Effector CD8-positive, alpha-beta T cell (primary cell): ENCODE measurements at places on chromosomes 7 and 10.

GRCh38 chr10:15236340-15236739, 67.8 kb upstream of the NMT2 start:
- DNase-seq, result no peak

DNA sequence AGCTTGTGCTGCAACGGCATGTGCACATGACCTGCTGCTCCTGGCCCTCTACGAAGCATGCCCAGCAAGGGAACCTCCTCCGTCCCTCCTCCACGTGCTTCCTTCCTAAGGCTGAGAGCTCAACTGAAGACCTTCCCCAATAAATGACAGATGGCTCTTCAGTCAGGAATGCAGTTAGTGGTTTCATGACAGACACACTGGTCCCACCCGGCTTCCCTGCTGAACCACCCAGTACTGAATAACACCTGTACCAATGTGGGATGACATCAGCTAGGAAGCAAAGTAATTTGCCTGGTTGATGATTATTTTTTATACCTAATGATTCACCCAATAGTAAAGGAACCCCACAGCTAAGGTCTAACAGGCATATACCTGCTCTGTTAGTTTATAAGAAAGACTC, 69.1 kb downstream of the SCRN1 start:
- DNase-seq, result no peak

DNA sequence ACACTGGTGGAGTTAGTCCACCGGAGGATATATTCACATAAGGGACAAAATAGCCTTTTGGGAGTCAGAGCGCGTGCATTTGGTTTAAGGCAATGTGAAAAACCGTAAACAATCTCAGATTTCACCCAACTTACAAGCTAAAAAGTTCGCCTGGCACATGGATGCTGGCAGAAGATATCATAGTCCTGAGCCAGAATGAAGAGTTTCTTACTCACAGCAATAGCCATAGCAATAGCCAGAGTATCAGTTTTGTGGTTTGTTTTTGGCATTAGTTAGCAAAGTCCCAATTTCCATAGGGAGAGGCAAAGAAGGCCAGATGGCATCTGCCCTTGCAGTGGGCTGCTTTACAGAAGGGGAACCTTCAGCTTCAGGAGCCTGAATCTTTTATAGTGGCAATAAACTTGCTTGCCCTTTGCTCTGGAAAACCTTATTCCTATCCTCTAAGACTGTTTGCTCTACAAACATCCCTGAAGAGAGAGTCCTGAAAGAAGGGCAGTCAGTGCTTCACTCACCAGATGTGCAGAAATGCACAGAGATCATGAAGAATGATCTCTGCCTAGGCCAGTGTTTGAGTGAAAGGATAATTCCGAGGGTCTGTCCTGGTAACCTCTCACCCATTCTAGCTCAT, 28.7 kb upstream of the RSBN1L start:
- no peak for DNase-seq

- DNase-seq, result no peak
Observed at GRCh38 chr10:131021246-131021895, 290.1 kb downstream of the TCERG1L start.

GRCh38 chr10:118522791-118523498, 72.5 kb downstream of the PRLHR start:
- DNase-seq, result no peak

GRCh38 chr7:135673360-135673706, 11.0 kb downstream of the STMP1 start:
- DNase-seq, result no peak

DNA sequence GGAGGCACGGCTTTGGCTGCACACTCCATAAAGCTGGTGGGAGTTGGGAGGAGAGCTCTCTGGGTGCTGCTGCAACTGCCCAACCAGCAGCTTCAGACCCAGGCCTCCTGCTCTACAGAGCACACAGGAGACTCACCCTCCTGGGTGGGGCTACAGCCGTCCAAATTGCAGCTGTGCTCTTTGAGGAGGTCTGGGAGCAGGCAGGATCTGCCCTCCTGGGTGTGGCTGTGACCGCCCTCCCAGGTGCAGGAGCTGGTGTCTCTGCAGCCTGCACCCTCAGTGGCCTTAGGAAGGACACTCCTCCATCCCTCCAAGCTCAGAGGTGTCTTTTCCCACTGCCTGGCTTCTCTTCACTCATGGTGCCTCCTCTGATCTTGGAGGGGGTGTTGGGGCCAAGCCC, 20.0 kb upstream of the PRF1 start:
- no peak for DNase-seq

DNA sequence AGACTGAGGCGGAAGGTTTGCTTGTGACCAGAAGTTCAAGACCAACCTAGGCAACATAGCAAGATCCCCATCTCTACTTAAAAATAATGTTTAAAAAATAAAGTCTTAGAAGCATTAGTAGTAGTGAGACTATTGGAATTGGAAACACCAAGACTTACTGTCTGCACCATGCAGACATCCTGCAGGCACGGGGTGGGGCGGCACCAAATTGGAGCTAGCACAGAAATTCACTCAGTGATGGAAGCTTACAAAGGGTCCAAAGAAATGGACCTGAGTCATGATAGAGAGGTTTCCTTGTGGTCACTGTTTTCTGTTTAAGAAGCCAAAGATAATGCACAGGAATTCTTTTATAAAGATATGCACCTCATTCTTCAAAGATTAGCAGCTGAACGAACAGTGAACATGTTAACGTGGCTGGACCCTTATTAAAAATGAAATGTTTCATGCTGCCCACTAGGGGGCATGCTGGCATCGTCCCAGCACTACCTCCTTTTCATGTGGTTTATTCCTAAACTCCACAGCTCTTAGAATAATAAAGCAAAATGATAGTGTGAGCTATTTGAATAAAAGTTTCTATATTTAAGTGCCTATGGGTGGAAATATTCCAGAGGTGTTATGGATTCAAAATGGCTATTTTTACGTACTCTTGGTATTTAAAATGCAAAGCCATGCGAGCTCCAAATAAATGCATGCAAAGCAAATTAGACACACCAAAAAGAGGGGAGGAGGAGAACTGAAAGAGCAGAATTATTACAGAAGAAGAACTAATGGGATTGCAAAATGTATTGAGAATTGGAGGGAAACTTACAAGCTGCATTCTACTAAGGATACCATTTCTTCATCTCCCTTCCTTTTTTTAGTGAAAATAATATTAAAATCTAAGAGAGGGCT, 28.6 kb downstream of the PDSS1 start:
- peak; percentile 8 for DNase-seq

GRCh38 chr7:127154958-127155357, 97.8 kb downstream of the GRM8 start:
- no peak for DNase-seq

DNA sequence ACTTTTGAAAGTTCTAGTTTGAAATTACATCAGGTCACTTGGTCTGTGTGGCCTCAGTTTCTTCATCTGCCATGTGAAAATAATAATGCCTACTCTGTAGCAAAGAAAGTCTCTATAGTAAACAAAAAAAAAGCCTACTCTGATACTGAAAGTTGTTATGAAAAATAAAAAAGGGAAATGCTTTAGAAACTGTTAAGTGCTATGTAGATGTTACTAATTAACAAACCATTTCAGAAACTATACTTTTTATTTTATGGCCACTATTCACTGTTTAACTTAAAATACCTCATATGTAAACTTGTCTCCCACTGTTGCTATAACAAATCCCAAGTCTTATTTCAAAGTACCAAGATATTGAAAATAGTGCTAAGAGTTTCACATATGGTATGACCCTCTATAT, 50.6 kb downstream of the CFTR start:
- DNase-seq, result no peak

GRCh38 chr7:133284092-133284491, 31.2 kb downstream of the EXOC4 start:
- DNase-seq, result no peak

DNA sequence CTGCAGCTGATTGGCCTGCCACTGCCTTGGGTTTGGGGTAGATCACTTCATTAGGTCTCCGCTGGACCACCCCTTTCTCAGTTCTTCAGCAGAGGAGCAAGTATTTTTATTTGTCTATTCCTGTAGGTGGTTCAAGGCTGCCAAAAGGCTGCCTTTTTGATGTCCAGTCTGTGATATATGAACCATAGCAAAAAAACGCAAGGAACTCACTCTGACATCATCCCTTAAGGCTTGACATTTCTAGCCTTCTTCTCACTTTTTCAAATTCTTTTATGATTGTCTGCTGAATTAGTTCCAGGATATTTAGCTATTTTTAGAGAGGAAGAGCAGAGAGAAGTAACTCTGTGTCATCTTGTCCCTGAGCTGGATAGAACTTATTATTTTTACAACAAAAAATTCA, 269.2 kb downstream of the BAMBI start:
- DNase-seq, result no peak

GRCh38 chr7:120941856-120942255, 8.7 kb upstream of the ING3 start:
- DNase-seq, result no peak

- no peak for DNase-seq
Observed at GRCh38 chr7:6111041-6111440, 79.9 kb downstream of the ANKRD61 start.

GRCh38 chr7:4052130-4052529, 630.0 kb upstream of the FOXK1 start:
- DNase-seq, result no peak

DNA sequence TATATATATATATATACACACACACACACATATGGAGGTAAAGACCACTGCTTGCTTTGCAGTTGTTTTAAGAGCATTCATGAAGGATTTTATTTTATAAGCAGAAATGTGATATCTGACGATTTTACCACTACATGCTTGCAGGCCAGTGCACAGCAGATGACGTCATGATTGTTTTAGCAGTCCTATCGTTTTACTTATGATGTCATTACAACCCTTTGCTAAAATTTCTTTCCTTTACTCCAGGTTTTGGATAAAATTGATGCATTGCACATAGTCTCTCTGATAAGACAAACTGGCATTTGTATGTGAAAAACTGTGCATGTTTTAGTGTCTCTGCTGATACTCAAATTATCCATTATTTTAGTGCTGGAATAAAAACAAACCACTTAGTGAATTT, 9.2 kb downstream of the EGFR start:
- no peak for DNase-seq

GRCh38 chr10:52805414-52806285, 33.1 kb upstream of the MBL2 start:
- DNase-seq, result no peak

DNA sequence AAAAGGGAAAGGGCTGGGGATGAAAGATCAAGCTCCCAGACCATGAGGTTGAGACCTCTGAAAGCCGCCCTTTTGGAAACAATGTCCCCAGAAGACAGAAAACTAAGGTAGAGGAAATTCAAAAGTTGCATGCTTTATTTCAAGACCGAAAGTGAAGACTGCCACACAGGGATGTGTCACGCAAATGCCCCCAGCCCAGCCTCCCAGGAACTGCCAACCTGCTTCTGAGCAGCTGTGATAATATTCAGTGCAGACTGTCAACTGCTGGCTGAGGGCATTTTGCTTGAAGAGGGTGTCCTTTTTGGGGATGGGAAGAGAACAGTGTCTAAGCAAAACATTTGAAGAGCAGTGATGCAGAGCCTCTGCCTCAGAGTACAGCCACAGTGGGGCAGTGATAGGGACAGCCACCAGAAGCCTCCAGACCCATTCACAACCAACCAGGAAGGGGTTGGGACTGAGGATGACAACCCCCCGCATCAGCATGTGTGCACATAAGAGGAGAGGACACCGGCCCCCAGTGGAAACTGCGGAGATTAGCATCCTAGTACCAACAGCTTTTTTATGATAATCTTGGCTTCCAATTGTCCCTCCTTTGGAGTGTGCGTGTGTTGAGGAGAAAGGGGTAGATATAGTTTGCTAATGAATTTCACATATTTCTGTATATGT, 34.7 kb upstream of the NFE2L3 start:
- no peak for DNase-seq

- no peak for DNase-seq
Observed at GRCh38 chr7:137978464-137979237, 23.2 kb downstream of the CREB3L2 start.

DNA sequence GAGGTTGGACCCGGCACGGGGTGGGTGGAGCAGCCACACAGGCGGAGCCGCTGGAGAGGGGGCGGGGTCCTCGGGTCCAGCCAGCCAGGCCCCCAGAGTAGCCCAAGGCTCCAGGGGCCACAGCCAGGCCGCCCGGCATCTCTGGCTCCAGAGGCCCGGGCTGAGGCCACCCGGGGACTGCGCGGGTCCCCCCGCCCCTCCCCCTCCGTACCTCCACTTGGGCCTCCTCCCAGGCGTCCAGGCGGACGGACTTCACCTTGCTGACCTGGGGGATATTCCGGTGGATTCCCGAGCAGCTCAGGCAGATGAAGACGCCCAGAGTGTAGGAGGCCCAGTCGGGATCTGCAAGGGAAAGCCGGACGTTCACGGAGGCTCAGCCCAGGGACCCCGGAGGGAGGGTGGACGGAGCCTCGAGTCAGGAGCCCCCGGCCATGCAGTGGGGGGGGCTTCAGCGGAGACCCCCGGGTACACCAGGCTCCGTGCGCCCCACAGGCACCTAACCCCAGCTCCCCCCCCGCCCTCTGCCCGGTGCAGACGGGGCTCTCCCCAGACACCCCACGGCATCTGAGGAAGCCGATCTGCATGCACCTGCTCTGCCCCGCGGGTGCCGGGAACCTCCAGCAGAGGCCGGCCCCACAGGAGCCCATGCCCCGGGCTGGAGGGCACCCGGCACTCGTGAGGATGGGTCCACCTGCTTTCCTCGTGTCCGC, 19.2 kb downstream of the ADAP1 start:
- no peak for DNase-seq

GRCh38 chr7:96174812-96175211, 147.1 kb downstream of the SLC25A13 start:
- DNase-seq, result no peak

GRCh38 chr7:55192723-55193122, 172.4 kb upstream of the LANCL2 start:
- DNase-seq, result no peak

DNA sequence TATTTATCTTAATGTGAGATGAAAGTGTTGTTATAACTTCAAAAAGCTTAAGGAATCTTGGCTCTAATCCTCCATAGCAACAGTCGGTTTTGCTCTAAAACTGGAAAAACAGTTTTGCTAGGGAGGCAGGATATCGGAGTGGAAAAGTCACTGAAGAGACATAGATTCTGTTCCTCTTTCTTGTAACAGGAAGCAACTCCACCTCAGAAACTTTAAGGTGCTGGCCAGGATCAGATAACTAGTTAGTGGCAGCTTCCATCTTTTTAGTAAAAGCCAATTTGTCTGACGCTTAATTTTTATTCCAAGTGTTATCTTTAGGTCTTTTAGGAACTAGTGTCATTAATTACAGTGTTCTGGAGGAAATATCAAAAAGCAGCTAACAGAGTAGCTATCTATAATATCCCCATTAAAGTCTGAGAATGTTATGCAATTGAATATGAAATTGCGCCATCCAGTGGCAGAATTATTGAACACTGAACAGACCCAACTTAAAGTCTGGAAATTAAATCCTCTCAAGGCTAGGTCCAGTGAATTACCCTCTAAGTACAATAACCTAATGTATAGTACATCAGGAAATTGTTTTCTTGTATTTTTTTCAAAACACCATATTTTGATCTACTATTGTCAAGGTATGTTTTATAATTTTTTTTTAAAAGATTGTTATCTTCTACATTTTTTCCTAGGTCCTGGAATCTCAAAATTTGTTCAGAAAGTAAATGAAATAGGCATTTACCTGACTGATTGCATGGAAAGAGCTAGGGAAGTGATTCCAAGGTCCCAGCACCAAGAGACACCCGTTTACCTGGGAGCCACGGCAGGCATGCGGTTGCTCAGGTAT, 65.9 kb upstream of the CC2D2B start:
- DNase-seq, result no peak

GRCh38 chr7:30270921-30271320, 13.5 kb upstream of the ZNRF2 start:
- no peak for DNase-seq

GRCh38 chr10:118840776-118841468, 86.2 kb upstream of the CACUL1 start:
- DNase-seq, result no peak

GRCh38 chr10:84668186-84668763, 339.9 kb downstream of the CCSER2 start:
- no peak for DNase-seq
